ENCODE measurements at places on chromosomes 1 and 21.

DNA sequence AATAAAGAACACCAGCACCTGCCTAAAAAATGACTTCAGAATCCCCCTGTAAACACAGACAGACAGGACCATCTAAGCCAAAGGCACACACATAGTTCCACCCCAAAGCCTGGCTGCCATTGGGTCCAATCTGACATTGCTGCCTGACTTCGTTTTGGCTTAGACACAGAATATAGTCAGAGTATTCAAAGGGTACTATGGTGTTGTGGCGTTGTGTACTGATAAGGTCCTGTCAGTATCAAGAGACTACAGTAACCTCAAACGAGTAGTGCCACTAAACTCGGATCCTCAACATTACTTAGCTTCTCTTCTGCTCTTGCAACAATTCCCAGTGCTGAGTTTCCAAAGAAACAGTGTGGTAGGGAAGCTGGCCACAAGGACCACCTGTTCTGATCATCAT, 169.3 kb upstream of the NR5A2 start:
- DNase-seq = no peak

- no peak for DNase-seq
Observed at GRCh38 chr1:108149796-108150467, 50.2 kb downstream of the SLC25A24 start.

- no peak for DNase-seq
Observed at GRCh38 chr1:157992833-157993146, 655 bp upstream of the KIRREL1 start.

DNA sequence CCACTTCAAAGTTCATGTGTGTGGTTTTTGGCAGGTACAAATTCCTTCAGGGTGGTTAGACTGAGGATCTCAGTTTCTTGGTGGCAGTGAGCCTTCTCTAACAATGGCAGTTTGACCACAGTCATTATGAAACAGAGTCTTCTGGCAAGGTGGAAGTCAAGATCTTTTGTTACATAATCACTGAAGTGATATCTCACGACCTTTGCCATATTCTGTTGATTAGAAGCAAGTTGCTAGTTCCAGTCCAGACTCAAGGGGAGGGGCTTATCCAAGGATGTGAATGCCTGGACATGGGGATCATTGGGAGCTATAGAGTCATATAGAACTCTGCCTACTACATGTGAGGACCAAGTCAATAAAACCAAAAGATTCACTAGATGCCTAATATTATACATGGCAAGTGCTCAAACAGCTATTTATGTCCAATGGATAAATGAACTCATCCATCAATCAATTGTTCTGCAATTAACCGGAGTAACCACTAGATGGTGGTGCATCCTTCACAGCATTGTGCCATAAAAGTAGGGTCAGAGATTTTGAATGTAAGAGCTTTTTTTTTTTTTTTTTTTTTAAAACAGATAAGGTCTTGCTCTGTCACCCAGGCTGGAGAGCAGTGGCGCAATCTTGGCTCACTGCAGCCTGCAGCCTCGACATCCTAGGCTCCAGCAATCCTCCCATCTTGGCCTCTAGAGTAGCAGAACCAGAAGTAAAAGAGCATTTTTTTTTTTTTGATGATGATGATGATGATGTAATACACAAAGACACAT, 131.9 kb downstream of the CRB1 start:
- no peak for DNase-seq

DNA sequence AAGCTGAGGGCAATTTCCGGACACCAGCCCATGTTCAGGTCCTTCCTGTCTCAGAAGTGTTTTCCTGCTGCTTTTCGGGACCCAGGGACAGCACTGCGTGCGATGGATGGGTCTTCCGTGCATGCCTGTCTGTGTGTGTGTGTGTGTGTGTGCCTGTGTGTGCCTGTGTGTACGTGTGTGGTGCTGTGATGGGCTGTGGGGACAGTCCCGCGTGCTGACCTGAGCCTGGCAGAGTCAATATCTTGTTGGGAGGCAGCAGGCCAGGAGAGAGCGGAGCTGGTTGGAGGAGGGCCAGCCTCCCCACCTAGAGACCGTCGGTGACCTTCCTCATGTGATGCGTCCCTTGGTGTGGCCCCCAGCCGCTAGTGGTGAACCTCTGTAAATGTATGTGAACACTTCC, 13.7 kb downstream of the SKI start:
- DNase-seq = no peak

GRCh38 chr1:17434016-17434415, 5.5 kb downstream of the RCC2 start:
- no peak for DNase-seq

- DNase-seq = no peak
Observed at GRCh38 chr1:27150641-27151040, 4.3 kb downstream of the SLC9A1 start.

DNA sequence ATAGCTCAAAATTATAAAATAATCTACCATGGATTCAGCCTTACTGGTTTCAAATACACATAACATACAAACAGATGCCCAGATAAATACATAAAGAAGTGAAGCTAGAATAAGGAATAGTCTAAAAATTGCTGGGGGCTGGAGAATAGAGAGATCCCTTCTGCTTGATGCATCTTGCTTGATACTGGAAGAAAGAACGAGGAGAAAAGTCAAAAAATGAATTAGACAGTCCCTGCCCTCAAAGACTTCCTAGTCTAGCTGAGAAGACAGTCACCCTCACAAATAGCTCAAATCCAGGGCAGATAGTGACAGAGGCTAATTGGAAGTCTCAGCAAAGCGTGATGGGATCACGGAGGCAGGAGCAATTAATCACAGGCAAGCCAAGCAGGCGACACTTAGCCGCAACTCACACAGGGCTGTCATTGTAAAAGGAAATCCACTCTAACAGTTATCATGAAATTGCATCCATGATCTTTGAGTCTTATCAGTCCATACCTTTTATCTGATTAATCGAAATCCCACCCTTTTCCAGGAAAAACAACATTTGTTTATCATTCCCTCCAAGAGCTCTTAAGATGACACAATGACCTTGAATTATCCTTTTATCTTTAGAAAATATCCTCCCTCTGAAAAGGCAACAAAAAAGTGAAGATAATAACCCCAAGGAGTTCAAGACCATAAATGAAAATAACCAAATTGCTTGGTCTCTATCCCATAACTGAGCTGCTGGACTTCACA, 59.7 kb upstream of the TIAM1 start:
- DNase-seq = no peak

GRCh38 chr21:45001134-45002095, 61.6 kb downstream of the SLX9 start:
- no peak for DNase-seq

DNA sequence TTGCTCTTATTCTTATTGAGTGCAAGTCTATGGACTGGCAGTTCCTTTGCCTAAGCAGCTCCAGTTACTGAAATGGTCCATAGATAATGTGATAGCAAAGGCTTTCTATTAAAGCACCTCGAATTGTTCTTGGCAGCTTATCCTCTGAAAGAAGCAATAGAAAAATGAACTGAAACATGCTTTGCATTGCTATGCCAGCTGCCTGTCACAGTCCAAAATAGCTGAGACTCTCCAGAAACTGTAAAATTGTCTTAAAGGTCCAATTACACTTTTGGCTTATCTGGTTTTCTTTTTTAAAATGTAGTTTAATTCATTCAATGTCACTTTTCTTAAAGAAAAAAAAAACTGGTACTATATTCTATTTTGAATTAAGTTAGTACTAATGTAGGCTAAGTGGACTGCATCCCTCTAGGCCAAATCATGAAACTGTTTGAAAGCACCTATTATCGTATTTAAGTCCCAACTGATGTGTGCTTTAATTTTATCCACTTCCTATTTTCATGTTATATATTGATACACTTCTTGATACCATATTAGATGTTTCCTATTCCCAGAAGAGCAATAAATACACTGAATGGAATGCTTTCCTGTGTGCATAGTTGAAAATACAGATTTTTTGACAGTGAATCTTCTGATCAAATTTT, 208.0 kb upstream of the DEPDC1 start:
- DNase-seq = no peak

DNA sequence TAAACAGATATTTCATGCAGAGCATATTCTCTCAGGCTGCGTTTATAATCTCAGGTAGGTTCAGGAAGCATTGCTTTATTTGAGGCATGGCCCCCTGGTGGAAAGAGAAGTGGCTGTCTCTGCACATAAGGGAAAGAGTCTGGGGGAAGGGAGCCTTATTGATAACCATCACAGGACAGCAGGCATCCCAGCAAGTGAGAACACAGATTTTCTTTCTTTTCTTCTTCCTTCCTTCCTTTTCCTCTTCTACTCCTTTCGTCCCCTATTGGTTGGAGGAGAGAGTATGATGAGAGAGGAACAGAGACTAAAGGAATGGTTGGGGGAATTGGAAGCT, 21.9 kb downstream of the TSNAX start:
- no peak for DNase-seq

- DNase-seq = peak; percentile 65
Observed at GRCh38 chr1:66436378-66437135, 97.4 kb upstream of the SGIP1 start.

DNA sequence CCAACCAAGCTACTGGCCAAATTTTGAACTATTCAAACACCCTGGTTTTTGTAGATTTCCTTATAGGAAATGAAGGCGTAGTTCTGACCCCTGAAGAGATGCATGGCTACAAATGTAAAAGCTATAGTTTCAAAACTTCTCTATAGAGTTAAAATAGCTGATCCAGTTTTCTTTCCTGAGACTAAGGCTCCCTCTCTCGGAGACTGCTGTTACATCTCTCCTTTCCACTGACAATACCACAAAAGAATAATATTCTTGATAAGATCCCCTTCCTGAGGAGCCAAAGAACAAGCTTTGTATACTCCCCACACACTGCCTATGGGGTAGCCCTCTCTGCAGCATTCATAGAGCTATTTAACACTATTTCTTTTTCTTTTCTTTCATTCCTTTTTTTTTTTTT, 6.7 kb upstream of the CFAP126 start:
- DNase-seq = no peak

DNA sequence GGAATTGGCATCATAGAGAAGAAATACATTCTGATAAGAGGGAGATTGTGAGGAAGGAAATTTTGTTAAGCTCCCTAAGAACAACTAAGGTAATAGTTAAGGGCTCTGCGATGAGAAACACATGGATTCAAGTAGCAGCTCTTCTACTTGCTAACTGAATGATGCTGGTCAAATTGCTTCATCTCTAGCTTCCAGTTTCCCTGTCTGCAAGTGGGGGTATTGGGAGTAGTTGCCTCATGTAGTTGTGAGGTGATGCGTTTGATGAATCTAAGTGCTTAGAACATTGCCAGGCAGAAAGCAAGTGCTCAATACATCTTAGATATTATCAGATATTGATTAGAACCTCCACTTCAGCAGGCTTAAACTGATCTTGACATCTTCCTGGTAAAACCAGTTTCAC, 84.8 kb downstream of the CD58 start:
- DNase-seq = no peak

DNA sequence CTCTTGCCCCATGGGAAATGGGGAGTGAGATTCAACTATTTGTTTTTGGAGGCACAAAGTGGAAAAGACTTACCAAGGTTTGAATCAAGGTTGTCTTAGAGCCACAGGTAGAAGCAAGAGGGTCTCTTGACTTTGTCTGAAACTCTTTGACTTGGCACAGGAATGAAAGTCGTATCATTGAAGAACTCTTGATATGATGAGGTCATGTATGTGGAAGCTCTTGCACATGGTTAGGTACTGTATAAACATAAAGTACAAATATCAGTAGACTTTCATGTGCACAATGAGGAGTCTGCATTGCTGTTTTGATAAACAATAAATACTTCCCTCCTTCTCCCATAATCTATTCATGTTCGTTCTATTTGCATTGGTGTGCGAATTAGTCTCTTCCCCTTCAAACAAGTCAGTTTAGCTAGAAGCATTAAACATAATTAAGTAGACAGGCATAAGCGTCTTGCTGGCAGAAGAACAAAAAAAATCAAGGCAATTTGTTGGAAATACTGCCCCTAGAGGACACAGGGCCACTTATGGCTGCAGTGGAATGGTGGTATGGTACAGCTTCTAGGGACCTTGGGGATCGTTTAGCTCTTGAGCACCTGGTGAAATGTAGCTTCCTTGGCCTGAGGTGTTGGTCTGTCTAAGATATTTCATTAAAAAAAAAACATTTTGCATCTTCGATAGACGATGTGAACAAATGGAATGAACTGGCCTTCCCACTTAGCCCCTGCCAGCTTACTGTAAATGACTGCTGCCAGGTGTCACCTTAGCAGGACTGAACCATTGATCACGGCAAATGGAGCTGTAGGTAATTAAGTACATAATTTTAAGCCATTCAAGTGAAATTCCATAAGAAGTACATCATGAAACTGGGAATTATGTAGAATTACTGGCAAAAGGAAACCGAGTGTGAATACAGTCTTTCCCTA, 218.0 kb upstream of the GALNT2 start:
- DNase-seq = no peak

DNA sequence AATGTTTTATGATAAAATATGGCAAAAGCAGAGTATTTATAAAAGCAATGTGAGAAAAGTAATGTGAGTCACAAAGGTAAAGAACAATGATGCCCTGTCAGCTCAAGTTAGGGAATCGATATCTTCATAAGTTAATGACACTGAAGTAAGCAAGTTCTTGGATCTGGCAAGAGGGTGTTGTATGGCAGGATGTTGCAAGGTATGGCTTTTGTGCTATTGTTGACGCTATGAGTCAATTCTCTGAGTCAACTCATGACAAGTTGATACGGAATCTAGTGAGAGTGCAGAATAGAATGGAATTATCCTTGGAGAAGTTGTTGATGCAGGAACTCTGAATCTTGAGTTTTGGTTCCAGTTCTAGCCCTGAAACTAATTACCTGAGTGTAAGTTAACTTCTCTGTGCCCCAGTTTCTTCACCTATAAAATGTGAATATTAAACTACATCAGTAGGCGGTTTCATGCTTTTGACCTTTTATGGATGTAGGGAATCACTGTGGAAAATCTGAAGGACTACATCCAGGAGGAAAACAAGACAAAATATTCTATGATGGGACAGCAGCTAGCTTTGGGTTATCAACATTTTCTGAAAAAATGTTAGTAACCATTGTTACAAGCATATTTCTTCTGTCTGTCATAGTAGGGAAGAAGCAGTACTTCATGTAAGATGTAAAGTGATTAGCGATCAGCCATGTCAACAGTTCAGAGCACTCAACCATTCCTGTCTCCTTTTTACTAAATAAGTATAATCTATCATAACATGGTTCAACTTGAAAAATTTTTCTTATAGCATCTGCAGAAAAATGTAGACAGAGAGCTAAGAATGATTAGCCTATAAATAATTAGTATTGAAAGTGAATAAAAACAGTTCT, 96.9 kb downstream of the ATP6V1G3 start:
- DNase-seq = peak; percentile 90

- DNase-seq = no peak
Observed at GRCh38 chr1:227779685-227780084, 35.8 kb upstream of the PRSS38 start.

DNA sequence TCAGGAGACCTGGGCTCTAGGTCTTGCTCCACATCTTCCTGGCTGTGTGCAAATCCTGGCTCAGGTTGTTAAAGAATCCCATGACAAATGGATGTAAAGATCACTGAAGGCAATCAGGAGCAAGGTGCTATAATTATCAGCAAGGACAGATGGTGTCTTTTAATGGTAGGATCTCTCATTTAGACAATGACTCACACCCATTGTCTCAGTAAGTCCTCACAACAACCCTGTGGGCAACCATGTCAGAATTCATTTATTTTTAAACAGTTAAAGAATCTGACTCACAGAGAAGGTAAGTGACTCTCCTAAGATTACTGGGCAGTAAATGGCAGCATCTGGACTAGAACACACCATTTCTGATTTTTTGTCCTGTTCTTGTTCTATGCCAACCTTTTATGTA, 32.8 kb downstream of the RNASEL start:
- no peak for DNase-seq

All from AG04449 (cell line).